RWPE1 (cell line): ENCODE measurements at places on chromosomes 16 and 17.

DNA sequence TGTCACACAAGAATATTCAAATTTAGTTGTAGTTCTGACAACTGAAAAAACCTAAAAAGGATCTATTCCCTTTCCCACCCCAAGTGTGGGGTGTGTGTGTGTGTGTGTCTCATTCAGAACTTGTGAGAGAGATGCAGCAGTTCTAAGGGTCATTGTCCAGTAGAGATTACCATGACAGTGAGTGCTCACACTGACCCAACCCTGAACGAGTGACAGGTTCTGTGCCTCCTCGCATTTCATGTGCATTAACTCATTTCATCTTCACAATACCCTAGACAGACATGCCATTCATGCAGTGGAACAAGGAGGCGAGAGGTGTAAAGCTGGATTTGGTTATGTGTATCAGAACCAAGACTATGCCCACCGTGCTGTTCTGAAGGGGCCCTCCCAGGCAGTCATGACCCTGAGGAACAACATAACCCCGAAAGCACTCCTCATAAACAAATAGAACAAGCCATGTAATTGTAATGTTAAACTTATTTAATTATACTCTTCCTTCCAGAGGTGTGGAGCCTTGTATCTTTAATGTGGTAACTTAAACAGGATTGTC lies 102.1 kb downstream of the CLEC16A start:
- no peak for DNase-seq

GRCh38 chr17:40854175-40854814 lies 12.7 kb downstream of the KRT12 start:
- DNase-seq: peak; percentile 75

DNA sequence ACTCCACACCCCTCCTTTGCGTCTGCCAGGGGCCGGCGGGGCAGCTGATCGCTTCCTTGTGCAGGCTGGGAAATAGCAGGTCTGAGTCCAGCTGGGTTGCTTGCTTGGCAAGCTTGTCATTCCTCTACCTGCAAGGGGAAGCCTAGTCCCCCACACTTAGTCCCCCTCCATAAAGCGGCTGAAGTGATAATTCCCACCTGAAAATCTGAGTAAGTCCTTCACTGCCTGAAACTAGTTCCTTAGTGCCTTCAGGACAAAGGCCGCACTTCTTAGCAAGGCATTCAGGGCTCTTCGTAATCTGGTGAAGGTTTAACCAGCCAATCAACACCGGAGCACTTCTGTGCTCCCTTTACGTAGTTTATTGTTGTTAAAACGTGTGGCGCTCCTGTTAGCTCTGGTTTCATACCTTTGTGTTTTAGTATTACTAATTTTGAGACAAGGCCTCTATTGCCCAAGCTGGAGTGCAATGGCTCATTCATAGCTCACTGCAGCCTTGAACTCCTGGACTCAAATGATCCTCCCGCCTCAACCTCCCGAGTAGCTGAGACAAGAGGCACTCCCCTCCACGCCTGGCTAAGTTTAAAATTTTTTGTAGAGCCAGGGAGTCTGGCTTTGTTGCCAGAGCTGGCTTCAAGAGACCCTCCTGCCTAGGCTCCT lies 817 bp downstream of the PSKH1 start:
- DNase-seq: peak; percentile 31

GRCh38 chr17:80811181-80812105 lies 180.2 kb upstream of the CHMP6 start:
- DNase-seq: no peak

DNA sequence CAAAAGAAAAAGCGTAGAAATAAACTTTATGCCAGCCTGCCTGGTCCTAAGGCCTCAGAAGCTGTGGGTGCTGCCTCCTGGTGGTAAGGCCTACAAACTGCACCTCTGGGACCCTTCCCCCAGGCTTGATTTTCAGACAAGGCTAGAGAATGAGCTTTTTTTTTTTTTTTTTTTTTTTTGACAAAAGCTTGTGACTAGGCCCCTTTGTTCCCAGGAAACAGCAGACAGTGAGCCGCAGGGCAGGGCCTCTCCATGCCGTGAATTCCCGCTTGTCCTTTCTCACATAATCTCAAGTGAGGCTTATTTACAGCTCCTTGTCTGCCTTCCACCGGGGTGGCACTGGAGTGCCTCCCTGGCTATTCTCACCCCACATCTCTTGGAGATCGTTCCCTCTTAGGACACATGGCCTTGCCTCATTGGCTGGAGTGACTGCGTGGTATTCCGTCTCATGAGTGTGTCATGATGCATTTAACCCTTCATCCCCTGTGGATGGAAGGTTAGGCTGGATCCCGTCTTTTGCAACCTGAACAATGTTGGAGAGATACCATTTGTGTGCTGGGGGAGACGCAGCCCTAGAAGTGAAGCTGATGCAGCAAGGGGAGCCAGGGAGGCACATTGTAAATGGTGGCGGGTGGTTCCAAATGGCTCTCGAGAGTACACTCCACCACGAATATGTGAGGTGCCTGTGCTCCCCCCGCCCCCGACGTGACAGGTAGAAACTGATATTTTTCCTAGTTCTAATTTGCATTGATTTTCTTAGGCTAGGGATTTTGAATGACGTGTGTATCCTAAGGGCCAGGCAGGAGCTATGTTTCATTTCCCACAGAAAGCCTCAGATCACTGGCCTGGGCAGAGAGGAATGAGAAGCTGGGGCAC lies 49.6 kb downstream of the USP22 start:
- DNase-seq: peak; percentile 88

GRCh38 chr17:68221786-68222185 lies 26.1 kb upstream of the AMZ2 start:
- DNase-seq: no peak

DNA sequence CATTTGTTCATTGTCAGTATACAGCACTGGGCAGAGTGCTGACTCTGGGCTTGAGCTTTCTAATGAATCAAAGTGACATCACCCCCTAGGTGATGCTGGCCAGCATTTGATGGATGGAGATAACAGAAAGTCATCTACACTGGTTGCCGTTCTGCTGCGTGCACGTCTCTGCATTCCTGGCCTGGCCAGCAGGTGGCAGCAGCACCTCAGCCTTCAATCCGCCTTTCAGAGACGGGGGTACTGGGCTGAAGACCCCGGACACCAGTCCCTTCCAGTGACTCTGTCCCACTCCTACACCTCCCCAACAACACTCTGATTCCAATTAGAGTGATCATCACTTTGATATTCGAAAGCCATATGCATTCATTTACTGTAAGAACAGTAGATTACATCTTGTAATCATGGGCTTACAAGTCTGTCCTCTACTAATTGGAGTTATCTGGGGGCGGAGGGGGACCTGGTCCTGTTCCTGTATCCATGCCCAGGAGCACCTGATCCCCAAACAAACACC lies 6.0 kb downstream of the CPSF4L start:
- peak; percentile 68 for DNase-seq

- no peak for DNase-seq
Measured at GRCh38 chr16:9849697-9850245, 332.5 kb downstream of the GRIN2A start.

GRCh38 chr17:32227910-32228309 lies 37.7 kb upstream of the RHBDL3 start:
- no peak for DNase-seq

GRCh38 chr17:1783834-1784611 lies 22.2 kb downstream of the SERPINF1 start:
- DNase-seq: peak; percentile 61

- no peak for DNase-seq
Measured at GRCh38 chr16:80051040-80051439, 450.5 kb upstream of the MAF start.

DNA sequence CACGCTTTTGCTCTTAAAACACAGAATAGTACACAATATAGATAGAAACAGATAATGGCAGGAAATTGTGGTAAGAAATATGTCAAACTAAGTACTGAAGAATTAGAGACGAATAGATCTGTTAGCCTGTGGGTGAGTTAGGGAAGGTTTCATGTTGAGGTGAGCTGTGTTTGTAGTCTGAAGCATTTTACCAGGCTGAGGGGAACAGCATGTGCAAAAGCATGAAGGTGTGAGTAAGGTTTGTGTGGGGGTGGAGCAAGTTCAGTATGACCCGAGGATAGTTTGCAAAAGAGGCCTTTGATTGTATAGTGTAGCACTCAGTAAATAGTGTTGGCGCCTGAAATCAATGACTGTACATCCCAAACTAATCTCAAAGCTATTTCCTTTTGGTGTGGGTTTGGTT lies 13.8 kb downstream of the IGSF6 start:
- DNase-seq: peak; percentile 68

DNA sequence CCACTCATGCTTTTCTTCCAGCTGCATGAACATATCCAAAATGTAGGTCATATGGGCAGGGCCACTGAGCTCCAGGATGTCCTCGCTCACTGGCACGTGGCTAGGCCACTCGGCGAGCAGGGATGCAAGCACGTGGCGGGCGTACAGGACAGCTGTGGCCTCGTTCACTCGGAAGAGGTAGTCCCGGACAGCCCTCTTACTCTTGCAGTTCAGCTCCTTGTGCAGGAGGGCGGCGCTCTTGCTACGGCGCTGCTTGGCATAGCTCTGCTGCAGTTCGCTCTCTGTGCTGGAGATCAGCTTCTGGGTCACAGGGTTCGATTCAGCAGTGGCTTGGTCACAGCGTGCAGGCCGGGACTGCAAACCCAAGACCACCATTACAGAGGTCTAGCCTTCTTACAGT lies 53.1 kb upstream of the ATP2A3 start:
- DNase-seq: no peak

DNA sequence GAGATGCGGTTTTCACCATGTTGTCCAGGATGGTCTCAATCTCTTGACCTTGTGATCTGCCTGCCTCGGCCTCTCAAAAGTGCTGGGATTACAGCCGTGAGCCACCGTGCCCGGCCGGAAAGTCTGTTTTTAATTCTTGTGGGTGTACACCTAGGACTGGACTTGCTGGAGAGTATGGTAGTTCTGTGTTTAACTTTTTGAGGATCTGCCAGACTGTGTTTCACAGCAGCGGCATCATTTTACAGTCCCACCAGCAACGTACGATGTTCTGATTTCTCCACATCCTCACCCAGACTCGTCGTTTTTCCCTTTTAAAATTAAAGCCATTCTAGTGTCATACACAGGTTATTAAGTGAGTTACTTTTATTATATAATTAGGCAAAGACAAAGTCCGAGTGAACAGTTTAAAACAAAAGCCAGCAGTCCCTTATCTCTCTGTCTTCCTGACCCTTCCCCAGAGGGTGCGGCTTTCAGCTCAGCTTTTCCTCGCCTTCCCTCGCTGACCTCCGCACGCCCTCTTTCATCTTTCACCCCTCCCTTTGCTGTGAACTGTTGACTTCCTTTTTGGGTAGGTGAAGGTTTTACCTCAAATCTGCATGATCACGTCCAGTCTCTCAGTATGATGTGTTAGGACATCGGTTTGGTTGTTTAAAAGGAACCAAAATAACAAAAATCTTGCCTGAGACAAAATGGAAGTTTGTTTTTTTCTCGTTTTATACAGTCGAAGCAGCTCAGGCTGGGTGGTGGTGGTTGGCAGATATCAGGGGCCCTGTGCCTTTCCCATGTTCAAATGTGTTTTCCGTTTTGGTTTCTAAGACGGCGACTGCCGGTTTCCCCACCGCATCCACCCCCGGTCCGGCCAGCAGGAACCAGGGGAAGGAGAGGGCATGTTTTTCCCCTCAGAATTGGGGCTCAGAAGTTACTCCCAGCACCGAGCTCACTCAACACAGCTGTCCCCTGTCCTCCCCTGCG lies 18.0 kb downstream of the FAM234A start:
- DNase-seq: no peak

GRCh38 chr17:83155128-83156121 lies 76.0 kb downstream of the METRNL start:
- no peak for DNase-seq

DNA sequence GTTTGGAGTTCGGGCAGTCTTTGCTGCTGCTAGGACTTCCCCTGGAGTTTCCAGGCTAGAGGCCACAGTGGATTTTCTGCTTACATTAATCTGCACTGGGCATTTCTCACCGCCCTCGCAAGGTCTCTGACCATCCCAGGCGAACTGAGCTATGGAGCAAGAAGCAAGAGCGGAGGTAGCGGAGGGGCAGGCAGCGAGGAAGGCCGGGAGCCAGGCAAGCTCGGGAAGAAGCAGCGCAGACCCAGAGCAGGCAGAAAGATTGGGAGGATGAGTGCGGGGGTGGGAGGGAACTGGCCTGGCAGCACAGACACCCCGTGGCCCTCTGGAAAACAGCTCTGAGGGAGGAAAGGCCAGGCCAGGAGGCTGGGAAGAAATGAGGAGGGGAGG lies 3.8 kb downstream of the COTL1 start:
- DNase-seq: no peak

DNA sequence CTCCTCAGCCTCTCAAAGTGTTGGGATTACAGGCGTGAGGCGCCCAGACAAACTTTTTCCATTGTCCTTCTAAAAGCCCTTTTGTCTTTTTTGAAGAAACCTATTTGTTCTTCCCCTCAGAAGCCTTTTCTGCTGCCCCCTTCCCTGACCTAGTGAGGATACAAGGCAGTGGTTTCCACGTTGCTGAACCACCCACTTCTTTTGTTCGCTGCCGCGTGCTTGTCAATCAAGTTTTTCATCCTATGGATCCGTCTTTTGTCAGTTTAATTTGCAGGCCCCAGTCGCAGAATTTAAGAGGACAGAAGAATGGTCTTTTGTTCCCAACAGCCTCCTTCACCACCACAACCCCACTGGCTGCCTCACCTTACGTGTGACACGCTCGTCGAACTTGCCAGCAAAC lies 20.2 kb upstream of the GNG13 start:
- no peak for DNase-seq

DNA sequence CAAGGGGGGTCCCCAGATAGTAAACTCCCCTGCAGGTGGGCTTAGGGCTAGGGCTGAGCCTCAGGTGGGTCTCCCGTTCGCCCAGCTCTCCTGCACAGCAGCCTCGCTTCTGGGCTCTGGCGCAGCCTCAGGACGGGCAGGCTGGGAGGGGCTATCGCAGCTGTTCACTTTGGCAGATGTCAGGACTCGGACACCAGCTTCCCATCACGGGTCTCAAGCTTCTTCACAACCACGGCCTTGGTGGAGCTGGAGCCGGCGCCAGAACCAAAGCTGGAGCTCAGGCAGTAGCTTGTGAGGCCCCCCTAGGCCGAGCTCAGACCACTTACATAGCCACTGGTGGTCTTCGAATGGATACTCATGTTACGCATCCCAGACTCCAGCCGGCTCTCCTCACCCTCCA lies 26.0 kb downstream of the CLEC3A start:
- DNase-seq: no peak

GRCh38 chr17:73890831-73891405 lies 246.7 kb upstream of the SDK2 start:
- no peak for DNase-seq

- no peak for DNase-seq
Measured at GRCh38 chr16:49469930-49470451, 96.4 kb downstream of the C16orf78 start.

DNA sequence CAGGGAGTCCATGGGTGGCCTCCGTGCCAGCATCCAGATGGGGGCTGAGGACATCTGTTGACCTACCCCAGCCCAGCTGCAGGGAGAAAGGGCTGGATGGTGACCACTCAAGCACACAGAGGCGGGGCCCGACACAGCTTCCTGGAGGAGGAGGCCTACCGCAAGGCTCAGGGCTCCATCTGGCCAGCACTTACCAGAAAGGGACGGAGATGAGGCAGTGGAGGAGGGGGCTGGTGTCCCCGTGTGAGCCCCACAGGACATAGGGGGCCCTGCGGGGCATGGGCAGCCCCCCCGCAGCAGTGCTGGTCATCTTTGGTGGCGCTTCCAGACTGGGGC lies 147.5 kb upstream of the CIBAR2 start:
- DNase-seq: no peak

DNA sequence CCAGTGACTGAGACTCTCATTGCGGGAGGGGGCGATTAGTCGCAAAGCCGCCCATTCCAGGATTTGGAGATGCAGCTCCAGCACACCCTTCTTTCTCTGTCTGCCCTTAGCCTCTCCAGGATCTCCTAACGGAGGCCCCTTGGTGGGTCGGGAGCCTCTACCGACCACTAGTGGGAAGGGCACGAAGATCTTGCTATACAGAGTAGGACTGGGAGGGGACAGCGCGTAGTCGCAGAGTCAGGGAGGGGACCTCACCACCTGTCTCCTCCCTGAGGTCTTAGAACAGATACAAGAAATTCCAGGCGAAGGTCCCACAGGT lies 588 bp upstream of the SMTNL2 start:
- DNase-seq: no peak
